ENCODE measurements at places on chromosomes 6 and 20.
A peak's percentile ranks its signal among the peaks of the same experiment; 100 is the strongest.

- no peak for DNase-seq
Measured at GRCh38 chr6:12577124-12577850, 139.3 kb upstream of the PHACTR1 start.

DNA sequence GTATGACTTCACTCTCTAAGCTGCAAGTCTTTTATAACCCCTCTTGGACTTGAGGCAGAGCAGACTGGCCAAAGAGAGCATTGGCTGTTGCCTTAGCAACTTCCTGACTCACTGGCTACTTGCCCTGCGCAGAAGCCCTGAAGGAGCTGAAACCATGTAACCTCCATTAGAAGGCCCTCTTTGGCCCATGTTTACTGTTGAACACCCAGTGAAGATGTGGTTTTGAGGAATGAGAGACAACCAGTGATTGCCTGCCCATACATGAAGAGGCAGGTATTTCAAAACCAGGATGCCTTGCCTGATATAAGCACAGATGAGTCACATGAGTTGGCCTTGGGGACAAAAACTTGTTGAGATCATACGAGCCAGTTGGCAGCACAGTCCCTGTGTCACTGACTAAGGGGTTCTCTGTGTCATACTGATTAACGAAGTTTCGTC, 182.5 kb downstream of the EDN1 start:
- DNase-seq, result no peak

GRCh38 chr6:46539866-46540265, 48.6 kb upstream of the RCAN2 start:
- no peak for DNase-seq

GRCh38 chr20:17969278-17969883, 563 bp downstream of the MGME1 start:
- DNase-seq, result peak; percentile 32

GRCh38 chr6:67615796-67616195, 1019.3 kb upstream of the ADGRB3 start:
- DNase-seq, result no peak

GRCh38 chr6:22082218-22082617, 214.6 kb downstream of the PRL start:
- no peak for DNase-seq

DNA sequence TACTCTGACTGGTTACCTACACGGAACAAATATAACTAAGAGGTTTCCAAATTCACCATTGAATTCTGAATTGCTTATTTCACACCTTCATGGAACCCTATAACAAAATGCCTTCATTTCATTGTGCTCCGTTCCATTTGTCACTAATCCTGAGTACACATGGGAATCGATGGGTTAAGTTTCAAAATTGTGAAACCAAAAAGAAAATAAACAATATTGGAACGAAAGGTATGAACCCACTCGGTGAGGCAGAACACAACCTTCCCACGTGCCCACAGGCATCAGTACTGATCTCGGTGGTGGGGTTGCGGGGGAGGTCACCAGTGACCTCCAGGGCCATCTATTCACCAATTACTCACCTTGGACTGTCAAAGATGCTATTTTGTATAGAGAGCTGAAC, 34.0 kb downstream of the PLAGL1 start:
- DNase-seq, result no peak

GRCh38 chr6:93036835-93037234, 382.5 kb downstream of the EPHA7 start:
- no peak for DNase-seq

DNA sequence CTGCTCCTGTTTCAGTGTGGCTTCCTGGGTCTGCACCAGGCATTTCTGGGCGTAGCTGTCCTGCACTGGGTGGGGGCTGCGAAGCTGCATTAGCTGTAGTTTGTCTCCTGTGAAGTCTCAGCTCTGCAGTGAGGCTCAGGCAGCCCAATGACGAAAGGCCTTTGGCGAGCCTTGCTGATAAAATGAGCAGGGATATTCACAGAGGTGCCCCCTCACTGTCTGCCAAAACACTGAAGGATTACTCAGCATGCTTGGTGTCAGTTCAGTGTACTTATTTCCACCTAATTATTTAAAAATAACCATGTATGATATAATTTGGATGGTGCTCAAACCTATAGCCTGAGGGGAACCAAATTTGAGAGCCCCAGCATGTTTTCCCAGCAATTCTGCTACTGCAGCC, 73.5 kb downstream of the ECT2L start:
- DNase-seq, result no peak

DNA sequence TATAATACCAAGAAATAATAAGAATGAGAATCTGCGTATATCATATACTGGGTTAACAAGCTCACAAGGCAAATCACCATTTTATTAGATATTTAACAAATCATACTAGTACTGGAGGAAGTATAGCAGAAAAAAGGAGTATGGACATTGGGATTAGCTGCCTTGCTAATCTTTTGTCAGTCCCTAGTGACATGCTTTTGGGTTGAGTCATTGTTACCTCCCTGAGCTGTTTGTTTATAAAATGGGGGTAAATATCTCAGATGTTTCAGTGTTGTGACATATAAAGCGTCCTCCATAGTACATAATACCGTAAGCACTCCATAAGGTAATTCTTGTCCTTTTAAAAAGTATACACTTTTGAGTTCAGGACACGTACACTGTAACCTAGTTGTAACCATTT, 107.0 kb downstream of the ESR1 start:
- DNase-seq, result no peak

GRCh38 chr6:29726001-29726400, 2.8 kb downstream of the HLA-F start:
- DNase-seq, result no peak

DNA sequence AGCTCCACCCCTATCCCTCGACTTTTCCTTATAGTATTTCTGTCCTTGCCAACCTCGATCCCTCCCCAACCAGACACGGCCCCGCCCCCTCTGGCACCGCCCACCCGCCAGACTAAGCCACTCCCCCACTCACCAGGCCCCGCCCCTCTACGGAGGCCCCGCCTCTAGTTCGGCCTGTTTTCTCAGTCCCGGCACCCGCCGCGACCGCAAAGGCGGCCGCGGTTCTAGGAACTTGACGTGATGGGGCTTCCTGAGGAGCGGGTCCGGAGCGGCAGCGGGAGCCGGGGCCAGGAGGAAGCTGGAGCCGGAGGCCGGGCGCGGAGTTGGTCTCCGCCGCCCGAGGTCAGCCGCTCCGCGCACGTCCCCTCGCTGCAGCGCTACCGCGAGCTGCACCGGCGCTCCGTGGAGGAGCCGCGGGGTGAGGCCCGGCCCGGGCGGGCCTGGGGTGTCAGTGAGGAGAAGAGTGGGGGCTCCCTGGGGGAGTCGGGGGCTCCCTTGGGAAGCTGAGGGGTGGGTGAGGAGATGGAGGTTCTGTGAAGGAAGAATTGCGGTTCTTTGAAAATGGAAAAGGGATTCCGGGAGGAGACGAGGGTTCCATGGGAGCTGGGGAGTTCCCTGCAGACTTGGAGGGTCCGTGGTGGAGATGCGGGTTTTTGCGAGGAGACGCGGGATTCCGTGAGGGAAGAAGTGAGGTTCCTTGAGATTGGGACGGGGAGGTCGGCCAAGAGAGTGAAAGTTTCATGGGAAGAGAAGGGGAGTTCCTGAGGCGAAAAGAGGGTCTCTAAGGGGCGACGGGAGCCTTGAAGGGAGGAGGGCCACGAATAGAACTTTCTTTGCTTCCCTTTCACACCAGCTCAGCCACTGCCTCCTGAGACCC, at the start of gene ACSS2:
Gene ACSS2 (plus strand): TSS at position 207 of the 877 bp plus-strand sequence. CDS start 34 bp downstream, at position 241.
- peak; percentile 93 for DNase-seq

DNA sequence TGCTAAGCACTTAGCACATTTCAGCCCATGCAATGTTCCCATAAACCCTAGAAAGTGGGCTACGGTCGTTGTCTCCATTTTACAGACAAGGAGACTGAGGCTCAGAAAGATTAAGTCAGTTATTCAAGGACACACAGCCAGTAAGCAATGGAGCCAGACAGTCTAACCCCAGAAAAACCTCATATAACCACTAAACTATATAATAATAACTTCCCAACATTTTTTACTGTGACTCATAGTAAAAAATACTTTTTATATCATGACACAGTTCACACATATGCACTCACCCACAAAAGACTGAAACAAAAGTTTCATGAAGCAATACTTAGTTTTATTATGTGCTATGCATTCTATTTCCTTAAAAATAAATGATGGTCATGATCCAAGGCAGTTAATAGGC, 66.2 kb upstream of the EYA2 start:
- no peak for DNase-seq

DNA sequence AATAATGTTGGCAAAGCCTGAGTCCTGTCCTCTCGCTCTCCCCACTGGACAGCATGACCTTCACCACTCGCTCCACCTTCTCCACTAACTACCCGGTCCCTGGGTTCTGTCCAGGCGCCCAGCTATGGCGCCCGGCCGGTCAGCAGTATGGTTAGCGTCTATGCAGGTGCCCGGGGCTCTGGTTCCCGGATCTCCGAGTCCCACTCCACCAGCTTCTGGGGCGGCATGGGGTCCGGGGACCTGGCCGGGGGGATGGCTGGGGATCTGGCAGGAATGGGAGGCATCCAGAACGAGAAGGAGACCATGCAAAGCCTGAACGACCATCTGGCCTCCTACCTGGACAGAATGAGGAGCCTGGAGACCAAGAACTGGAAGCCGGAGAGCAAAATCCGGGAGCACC, 20.5 kb downstream of the RNF114 start:
- DNase-seq, result no peak

GRCh38 chr6:167997642-167998041, at the start of gene KIF25:
KIF25 (plus strand) TSS chr6:167997671; CDS start chr6:168029586, 31,915 bp downstream.
- DNase-seq, result no peak

DNA sequence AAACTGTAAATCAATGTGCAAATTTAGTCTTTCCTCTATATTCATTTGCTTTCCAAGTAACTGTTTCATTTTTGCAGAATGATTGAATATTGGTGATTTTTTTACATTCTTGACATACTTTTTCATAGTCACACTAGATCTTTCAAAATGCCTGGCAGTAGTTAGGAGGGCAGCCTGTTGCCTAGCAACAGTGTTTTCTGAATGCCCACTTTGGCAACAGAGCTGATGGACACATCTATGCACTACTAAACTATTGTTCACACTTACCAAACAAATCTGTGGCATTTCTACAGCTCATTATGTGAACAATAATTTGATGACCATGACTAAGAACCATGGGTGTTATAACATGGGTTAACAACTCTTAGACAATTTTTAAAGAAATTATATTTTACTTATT, 438.0 kb upstream of the IMPG1 start:
- DNase-seq, result no peak
